ENCODE measurements at places on chromosomes 16 and 17.

- H3K27me3 ChIP-seq, result no peaks in the 10 kb centered on the region
- peak; percentile 32 for DNase-seq
- no peaks in the 10 kb centered on the region for H3K36me3 ChIP-seq
- peak overlapping the region; percentile 91 for H3K4me3 ChIP-seq
Measured at GRCh38 chr16:2223942-2224486, 623 bp downstream of the E4F1 start.

- peaks cover 12% of the 10 kb centered on the region for H3K4me1 ChIP-seq
- H3K4me3 ChIP-seq, result no peak overlapping the region
- no peak overlapping the region for H3K27ac ChIP-seq
- no peaks in the 10 kb centered on the region for H3K27me3 ChIP-seq
- no peak for DNase-seq
- H3K36me3 ChIP-seq, result peaks cover 5% of the 10 kb centered on the region
Measured at GRCh38 chr17:82772026-82772425, 20.2 kb downstream of the TBCD start.

DNA sequence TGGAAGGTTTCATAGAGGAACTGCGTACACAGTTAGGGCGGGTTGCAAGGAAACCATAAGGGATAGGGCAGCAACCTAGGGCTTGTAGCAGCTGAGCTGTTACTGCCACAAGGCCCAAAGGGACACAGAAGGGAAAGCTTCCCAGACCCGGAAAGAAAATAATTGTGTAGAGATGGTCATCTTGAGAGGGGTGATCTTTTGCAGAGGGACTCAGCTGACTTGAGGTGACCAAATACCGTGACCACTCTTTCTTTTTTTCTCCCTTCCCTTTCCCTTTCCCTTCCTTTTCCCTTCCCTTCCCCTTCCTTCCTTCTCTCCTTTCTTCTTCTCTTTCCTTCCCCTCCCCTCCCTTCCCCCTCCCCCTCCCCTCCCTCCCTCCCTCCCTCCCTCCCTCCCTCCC is 8.5 kb upstream of the CREBBP start:
- DNase-seq, result no peak
- H3K4me3 ChIP-seq, result no peak overlapping the region
- no peak overlapping the region for H3K27ac ChIP-seq
- no peaks in the 10 kb centered on the region for H3K36me3 ChIP-seq

DNA sequence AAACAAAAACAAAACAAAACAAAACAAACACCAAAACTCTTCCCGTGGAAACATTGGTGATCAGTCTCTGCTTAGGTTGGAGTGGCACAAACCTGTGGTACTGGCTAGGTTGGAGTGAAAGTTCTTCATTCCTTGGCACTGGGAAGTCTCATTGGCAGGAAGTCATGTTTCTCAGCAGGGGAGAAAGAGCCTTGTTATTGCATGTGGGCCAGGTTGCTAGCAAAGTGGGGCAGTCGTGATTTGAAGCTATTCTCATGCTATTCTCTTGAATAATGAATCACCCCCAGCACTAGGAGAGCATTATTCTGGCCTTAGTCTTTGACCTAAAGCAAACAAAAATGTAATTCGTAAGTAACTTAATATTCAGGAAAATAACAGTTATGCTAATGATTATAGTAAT is 24.3 kb upstream of the B4GALNT2 start:
- no peak overlapping the region for H3K27ac ChIP-seq
- peaks cover 9% of the 10 kb centered on the region for H3K27me3 ChIP-seq
- no peaks in the 10 kb centered on the region for H3K4me1 ChIP-seq
- H3K4me3 ChIP-seq, result no peak overlapping the region

GRCh38 chr16:55662644-55663031 is 6.8 kb downstream of the SLC6A2 start:
- no peaks in the 10 kb centered on the region for H3K4me1 ChIP-seq
- no peak overlapping the region for H3K27ac ChIP-seq
- H3K27me3 ChIP-seq, result peaks cover 6% of the 10 kb centered on the region

GRCh38 chr16:77868052-77868451 is 79.7 kb downstream of the VAT1L start:
- peak overlapping the region; percentile 19 for H3K4me3 ChIP-seq
- no peak for DNase-seq
- H3K27ac ChIP-seq, result no peak overlapping the region

DNA sequence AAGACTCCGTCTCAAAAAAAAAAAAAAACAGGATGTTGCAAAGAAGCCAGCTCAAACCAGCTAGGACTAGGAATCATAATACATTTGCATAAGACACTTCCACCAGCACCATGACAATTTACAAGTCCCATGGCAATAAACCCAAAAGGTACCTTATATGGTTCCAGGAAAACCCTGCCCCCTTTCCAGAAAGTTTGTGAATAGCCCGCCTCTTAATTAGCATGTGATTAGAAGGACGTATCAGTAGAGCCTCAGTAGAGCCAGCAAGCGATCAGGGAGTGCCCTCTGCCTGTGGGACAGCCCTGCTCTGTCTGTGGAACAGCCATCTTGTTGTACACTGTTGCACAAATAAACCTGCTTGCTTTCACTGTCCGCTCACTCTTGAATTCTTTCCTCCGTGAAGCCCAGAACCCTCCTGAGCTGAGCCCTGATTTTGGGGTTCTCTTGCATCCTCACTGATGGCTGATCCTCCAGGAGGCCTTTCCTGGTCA is 14.0 kb downstream of the NUPR1 start:
- DNase-seq, result no peak
- no peak overlapping the region for H3K27ac ChIP-seq
- no peak overlapping the region for H3K4me3 ChIP-seq
- no peaks in the 10 kb centered on the region for H3K27me3 ChIP-seq
- peaks cover 7% of the 10 kb centered on the region for H3K4me1 ChIP-seq
- H3K36me3 ChIP-seq, result no peaks in the 10 kb centered on the region

- H3K27me3 ChIP-seq, result no peaks in the 10 kb centered on the region
- H3K4me3 ChIP-seq, result peak overlapping the region; percentile 80
- peak; percentile 57 for DNase-seq
- H3K4me1 ChIP-seq, result peaks cover 95% of the 10 kb centered on the region
- peaks cover 27% of the 10 kb centered on the region for H3K36me3 ChIP-seq
- peak overlapping the region; percentile 26 for H3K27ac ChIP-seq
Measured at GRCh38 chr16:23847948-23848347, 12.2 kb downstream of the PRKCB start.

GRCh38 chr17:81577278-81578000 is 25.3 kb upstream of the FAAP100 start:
- H3K27me3 ChIP-seq, result no peaks in the 10 kb centered on the region
- peaks cover 24% of the 10 kb centered on the region for H3K36me3 ChIP-seq
- DNase-seq, result no peak

- no peak overlapping the region for H3K27ac ChIP-seq
- peaks cover 5% of the 10 kb centered on the region for H3K36me3 ChIP-seq
- no peak for DNase-seq
- H3K4me3 ChIP-seq, result no peak overlapping the region
- no peaks in the 10 kb centered on the region for H3K4me1 ChIP-seq
- no peaks in the 10 kb centered on the region for H3K27me3 ChIP-seq
Measured at GRCh38 chr16:23486480-23486879, 23.8 kb downstream of the GGA2 start.

GRCh38 chr17:46917516-46917915 is 5.4 kb upstream of the GOSR2 start:
- no peaks in the 10 kb centered on the region for H3K27me3 ChIP-seq
- DNase-seq, result no peak

DNA sequence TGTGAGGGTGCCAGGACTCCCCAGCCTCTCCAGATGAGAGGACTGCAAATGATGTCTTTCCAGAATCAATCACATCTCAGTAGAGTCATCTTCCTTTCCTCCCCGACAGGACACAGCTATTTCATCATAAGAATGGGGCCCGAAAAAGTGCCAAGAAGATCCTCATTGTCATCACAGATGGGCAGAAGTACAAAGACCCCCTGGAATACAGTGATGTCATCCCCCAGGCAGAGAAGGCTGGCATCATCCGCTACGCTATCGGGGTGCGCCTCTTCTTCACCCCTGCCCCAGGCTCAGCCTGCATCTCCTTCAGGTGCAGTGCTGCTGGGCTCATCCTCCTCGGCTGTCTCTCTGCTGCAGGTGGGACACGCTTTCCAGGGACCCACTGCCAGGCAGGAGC is 14.3 kb downstream of the ITGAD start:
- no peak for DNase-seq
- no peak overlapping the region for H3K4me3 ChIP-seq
- peaks cover 6% of the 10 kb centered on the region for H3K4me1 ChIP-seq
- H3K27me3 ChIP-seq, result peaks cover 2% of the 10 kb centered on the region
- no peaks in the 10 kb centered on the region for H3K36me3 ChIP-seq

DNA sequence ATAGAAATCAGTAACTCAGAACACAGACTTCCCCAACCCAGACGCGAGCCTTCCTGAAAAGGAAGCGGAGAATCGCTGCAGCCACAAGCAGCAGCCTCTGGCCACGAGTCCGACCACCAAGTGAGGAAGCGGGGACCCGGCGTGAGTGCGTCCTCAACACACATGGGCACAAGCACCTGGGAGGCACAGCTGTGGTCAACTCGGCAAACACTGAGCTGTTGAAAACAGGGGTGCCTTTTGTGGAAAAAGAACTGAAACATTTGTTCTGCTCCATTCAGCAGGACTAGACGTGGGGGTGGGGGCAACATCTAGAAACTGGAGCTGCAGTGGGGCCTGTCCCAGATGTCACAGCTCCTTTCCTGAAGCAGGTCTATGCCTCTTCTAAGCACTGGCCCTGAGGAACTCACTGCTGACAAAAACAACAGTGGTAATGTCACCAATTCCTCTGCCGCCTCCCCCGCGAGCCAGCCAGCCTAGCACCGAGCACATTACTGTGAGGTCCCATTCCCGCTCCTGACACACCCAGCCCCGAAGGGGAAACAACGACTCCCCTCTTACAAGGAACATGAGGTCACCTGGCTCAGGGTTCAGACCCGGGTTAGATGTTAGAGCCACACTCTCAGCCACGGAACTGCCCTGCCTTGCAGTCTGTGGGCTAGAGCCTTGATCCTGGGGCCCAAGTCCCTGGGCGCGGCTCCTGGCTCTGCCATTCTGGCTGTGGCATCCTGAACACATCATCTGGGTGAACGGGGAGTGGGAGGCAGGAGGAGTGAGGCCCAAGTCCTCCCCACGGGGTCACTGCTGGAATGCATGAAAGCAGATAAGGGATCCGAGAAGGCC is 29.0 kb downstream of the KDM8 start:
- H3K27ac ChIP-seq, result peak overlapping the region; percentile 96
- H3K4me3 ChIP-seq, result peak overlapping the region; percentile 85
- H3K27me3 ChIP-seq, result no peaks in the 10 kb centered on the region
- DNase-seq, result no peak
- peaks cover 79% of the 10 kb centered on the region for H3K4me1 ChIP-seq
- H3K36me3 ChIP-seq, result peaks cover 29% of the 10 kb centered on the region

DNA sequence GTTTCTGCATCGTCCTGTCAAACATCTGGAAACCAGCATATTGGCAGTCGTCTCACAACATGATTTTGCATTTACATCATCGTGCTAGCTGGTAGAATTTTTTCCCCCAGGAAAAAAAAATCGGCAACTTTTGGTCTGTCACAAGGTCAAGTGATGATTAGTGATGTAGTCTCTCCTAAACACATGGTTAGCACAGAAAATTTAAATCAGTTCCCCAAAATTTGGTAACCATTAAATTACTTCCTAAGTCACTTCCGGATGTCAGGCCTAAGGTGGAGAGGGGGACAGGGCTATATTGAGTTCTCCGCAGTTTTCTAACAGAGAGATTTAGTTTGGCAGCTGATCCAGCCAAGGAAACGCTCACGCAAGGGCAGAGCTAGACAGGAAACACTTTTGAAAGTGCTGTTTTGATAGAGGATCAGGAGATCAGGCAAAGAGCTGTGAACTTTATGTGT is 271.0 kb upstream of the TBX2 start:
- no peaks in the 10 kb centered on the region for H3K27me3 ChIP-seq
- H3K36me3 ChIP-seq, result no peaks in the 10 kb centered on the region
- no peak for DNase-seq

DNA sequence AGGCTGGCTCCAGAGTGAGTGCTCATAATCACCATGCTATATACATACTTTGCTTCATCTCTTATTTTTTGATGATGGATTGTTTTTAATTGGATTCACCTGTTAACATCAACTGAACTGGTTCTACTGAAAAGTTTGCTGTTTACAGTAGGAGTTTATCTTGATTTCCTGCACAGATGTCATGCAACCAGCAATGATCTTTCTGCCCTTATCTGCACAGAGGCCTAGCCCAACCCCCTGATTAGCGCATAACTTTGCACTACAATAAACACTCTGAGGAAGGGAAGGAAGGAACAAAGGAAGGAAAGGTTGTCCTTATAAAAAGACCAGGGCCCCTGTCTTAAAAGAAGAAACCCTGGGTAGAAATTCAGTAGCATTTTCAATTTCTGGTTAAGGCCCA is 152.9 kb downstream of the RGS9 start:
- H3K36me3 ChIP-seq, result no peaks in the 10 kb centered on the region
- peaks cover 7% of the 10 kb centered on the region for H3K4me1 ChIP-seq
- H3K27me3 ChIP-seq, result no peaks in the 10 kb centered on the region
- no peak overlapping the region for H3K27ac ChIP-seq
- DNase-seq, result no peak

DNA sequence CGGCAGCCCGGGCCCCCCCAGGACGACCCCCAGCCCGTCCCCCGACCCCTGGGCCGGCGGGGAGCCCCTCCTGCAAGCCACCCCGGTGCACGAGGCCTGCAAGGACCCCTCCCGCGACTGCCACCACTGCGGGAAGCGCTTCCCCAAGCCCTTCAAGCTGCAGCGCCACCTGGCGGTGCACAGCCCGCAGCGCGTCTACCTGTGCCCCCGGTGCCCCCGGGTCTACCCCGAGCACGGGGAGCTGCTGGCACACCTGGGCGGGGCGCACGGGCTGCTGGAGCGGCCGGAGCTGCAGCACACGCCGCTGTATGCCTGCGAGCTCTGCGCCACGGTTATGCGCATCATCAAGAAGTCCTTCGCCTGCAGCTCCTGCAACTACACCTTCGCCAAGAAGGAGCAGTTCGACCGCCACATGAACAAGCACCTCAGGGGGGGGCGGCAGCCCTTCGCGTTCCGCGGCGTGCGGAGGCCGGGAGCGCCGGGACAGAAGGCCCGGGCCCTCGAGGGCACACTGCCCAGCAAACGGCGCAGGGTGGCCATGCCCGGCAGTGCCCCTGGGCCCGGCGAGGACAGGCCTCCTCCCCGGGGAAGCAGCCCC is 15.6 kb upstream of the ZFPM1 start:
- H3K4me1 ChIP-seq, result no peaks in the 10 kb centered on the region
- H3K27me3 ChIP-seq, result no peaks in the 10 kb centered on the region
- peak; percentile 73 for DNase-seq
- no peak overlapping the region for H3K4me3 ChIP-seq
- no peak overlapping the region for H3K27ac ChIP-seq

- DNase-seq, result no peak
- H3K36me3 ChIP-seq, result no peaks in the 10 kb centered on the region
- peak overlapping the region; percentile 81 for H3K4me3 ChIP-seq
- peaks cover 31% of the 10 kb centered on the region for H3K4me1 ChIP-seq
- no peaks in the 10 kb centered on the region for H3K27me3 ChIP-seq
Measured at GRCh38 chr17:19001907-19002590, 2.5 kb downstream of the FAM83G start.

Data from activated T-cell treated with anti-CD3 and anti-CD28 coated beads, Interleukin-2, amount 50 U/mL, for 72 hours (primary cell).